ENCODE measurements at places on chromosomes 1 and 21.

DNA sequence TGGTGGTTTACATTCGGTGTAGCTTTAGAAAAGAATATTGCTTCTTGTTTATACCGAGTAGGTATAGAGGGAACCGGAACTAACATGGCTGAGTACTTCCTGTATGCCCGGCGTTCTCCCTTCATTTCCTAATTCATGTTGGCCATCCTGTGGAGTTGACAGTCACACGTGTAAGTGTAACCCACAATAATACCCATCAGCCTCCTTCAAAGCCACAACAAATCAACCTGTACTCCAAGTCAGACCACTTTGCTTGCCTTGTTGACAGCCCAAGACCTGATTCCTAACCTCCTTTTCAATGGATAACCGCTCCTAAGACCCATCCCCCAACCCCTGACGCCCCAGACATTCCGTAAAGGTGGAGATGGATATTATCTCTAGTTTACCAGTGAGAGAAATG lies 42.1 kb downstream of the UBE2U start:
- no peak for DNase-seq

DNA sequence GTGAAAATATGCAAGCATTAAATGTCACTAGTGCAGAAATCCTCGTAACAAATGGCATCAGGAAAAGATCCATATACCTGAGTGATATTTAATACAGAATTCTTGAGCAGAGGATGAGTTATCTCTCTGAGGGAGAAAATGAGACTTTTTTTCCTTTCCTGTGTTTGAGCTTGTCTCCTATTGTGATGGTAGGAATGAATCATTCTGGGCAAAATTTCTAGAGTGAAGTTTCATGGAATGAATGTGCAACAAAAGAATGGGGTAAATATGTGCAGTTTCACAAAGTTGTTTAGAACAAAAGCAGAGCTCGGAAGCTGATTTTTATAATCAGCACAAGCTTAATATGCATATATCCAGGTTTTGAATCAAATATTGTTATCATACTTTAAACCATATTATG lies 4.6 kb downstream of the CTPS1 start:
- DNase-seq = no peak

- DNase-seq = no peak
Observed at GRCh38 chr21:38377165-38378088, 120.6 kb downstream of the KCNJ15 start.

DNA sequence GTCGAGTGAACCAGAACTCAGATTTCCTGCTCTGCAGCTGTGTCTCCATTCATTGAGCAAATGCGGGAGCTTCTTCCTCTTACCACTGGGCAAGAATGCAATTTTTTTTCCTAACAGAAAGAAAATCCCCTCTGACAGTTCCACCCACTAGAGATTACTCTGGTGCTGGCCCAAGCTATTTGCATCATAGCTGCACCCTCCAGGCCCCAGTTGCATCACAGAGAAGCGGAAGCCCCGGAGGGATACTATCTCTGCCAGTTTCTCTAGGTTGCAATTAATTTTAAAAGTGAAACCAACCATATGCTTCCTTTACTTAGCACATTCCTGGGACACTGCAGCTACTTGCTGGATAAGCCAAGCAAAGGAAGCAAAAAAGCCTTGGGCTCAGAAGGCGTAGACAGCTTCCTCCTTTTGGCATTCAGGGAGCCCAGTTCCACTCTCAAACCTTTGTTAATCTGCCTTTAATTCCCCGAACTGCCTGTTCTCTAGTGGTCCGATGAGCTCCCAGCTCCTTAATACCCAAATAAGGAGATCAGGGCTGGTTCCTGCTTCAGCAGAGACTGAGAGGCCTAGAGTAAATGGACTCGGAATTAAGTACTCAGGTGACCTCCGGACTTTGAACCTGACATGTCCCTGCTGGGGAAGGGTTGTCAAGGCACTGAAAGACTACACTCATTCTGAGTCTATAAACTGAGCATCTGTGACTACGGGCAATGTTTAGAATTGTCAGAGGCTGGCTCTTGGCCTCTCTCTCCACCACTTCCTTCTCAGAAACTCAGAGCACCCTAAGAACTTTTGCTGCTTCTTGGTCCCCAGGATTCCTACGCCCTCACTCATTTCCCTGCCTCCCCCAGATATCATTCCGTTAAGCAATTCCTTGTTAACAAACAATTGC lies 72.5 kb upstream of the TNFSF18 start:
- DNase-seq = no peak

GRCh38 chr1:55685560-55685959 lies 470.4 kb upstream of the USP24 start:
- DNase-seq = no peak
